ENCODE measurements at places on chromosomes 1 and 21. TPM values are rescaled to one million over a fixed set of nuclear protein-coding genes. Genes with fewer than 3 reads are reported as not detected.

DNA sequence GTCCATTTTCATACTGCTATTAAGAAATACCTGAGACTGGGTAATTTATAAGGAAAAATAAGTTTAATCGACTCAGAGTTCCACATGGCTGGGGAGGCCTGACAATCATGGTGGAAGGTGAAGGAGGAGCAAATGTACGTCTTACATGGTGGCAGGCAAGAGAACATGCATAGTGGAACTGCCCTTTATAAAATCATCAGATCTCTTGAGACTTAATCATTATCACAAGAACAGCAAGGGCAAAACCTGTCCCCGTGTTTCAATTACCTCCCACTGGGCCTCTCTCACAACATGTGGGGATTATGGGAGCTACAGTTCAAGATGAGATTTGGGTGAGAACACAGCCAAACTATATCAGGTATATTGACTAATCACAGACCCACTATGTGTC, 370.2 kb upstream of the USP24 start:
- no peaks in the 10 kb centered on the region for H3K36me3 ChIP-seq
- no peak overlapping the region for H3K4me3 ChIP-seq
- H3K4me1 ChIP-seq, result no peaks in the 10 kb centered on the region
- H3K27ac ChIP-seq, result no peak overlapping the region
- H3K27me3 ChIP-seq, result no peaks in the 10 kb centered on the region
- no peak for DNase-seq

- no peaks in the 10 kb centered on the region for H3K36me3 ChIP-seq
- no peaks in the 10 kb centered on the region for H3K4me1 ChIP-seq
- H3K4me3 ChIP-seq, result no peak overlapping the region
- no peak for DNase-seq
- no peak overlapping the region for H3K27ac ChIP-seq
Measured at GRCh38 chr1:234556245-234556943, 53.6 kb downstream of the IRF2BP2 start.

DNA sequence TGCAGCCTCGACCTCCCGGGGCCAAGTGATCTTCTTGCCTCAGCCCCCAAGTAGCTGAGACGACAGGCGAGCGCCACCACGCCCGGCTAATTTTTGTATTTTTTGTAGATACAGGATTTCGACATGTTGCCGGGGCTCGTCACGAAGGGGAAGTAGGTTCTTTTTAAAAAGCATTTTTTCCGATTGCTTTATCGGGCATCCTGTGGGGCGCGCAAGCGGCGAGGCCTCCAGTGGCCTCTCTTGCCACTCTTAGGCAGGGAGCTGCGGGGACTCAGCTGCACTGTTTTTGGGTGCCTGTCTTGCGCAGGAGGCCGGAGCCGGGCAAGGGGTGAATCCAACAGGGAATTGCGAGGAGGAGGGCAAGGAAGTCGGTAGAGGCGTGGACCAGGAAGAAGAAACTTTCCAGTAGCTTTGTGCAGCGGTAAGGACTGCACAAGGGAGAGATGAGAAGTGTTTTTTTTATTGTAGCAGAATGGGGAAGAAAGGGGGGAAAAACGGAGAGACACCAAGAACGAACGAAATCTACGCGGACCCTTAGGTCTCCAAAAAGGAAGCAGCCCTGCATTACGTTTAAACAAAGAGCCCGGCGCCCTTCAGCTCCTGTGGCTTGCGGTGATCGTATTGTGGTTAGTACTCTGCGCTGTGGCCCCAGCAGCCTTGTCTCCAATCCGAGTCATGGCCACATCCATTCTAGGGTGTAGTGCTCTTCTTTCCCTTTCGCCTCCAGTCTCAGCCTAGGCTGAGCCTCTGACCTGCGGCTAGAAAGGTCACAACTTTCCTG, 164.8 kb downstream of the PPIAL4G start:
- no peaks in the 10 kb centered on the region for H3K4me1 ChIP-seq
- no peaks in the 10 kb centered on the region for H3K27me3 ChIP-seq
- H3K4me3 ChIP-seq, result no peak overlapping the region

DNA sequence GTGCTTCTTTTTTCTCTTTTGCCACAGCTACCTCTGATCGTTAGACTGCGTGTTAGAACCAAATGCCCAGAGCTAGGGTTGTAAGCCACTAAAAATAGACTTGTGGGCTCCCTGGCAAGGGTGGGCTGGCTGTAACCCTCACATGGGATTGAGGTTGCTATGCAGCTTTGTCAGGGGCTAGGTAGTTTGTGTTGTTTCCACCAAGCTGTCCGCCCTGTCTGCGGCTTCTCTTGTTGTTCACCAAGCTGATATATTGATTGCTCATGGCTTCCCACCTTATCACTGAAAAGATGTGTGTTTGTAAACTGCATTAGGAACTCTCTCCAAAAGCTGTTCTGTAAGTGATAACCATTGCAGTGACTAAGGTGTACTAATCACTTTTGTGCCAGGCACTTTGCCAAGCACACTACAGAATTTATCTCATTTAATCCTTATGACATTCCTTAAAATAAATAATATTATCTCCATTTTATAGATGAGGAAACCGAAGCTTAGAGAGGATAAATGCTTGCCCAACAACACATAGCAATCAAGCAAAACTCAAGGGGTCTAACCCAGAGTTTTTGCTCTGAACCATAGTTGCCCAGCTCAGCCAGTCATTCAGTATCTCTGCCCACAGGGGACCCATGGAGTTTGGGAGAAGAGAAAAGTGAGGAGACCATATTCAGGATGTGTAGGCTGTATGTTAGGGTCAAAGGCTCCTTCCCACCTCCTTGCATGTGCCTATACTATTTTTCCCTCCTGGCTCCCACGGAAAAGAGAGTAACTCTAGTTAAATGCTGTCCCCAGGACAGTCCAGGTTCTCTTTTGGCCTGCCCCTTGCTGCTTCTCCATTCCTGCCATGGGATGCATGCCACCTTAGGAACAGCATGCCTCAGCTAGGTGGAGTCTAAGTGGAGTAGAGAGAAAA, 42.2 kb upstream of the TARBP1 start:
- peaks cover 11% of the 10 kb centered on the region for H3K4me1 ChIP-seq
- no peak for DNase-seq
- no peak overlapping the region for H3K4me3 ChIP-seq
- no peaks in the 10 kb centered on the region for H3K27me3 ChIP-seq
- no peaks in the 10 kb centered on the region for H3K36me3 ChIP-seq

GRCh38 chr1:3945916-3946840, 46.1 kb upstream of the C1orf174 start:
- H3K4me3 ChIP-seq, result no peak overlapping the region
- no peaks in the 10 kb centered on the region for H3K4me1 ChIP-seq
- H3K27me3 ChIP-seq, result 0 out of 2 replicates have a peak, but pooled peaks cover 4% of the 10 kb centered on the region
- no peaks in the 10 kb centered on the region for H3K36me3 ChIP-seq

DNA sequence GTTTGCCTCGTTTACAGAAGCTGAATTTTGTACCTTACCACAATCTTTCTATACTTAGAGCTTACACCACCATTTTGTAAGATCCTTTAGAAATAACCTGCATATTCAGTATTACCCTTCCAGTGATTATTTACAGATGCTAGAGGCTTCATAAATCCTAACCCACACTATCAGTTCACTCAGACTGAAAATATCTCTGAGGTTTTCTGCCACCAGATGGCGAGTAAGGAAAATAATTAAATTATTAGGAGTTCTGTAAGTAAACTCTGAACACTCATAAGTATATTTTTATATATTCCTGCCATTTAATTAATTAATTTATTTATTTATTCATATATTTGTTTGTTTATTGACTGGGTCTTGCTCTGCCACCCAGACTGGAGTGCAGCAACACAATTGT, 1635.2 kb downstream of the PLA2G4A start:
- no peaks in the 10 kb centered on the region for H3K27me3 ChIP-seq
- no peak overlapping the region for H3K27ac ChIP-seq
- no peaks in the 10 kb centered on the region for H3K4me1 ChIP-seq
- H3K36me3 ChIP-seq, result no peaks in the 10 kb centered on the region
- no peak for DNase-seq

The COG2 gene
- total RNA-seq, result 28.6 TPM

The TMEM200B gene
- total RNA-seq, result 11.3 TPM

All from HCT116 (cell line).